ENCODE measurements at places on chromosomes 5 and 9.

DNA sequence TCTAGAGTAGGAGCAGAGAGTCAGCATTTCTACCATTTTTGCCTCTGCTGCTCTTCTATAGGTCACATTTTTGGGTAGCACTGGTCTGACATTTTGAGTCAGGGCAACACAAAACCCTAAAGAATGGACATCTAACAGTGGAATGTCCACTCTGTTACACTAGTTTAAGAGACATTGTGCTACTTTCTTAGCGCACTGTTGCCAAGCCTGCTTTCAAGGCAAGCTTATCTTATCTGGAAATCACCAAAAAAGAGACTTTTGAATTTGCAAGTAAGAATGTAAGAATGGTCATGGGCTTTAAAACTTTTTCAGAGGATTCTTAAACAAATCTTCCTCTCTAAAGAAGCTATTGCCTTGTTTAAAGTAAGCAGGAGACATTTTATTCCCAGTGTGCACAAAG is 73.0 kb upstream of the STARD4 start:
- no peak for DNase-seq

DNA sequence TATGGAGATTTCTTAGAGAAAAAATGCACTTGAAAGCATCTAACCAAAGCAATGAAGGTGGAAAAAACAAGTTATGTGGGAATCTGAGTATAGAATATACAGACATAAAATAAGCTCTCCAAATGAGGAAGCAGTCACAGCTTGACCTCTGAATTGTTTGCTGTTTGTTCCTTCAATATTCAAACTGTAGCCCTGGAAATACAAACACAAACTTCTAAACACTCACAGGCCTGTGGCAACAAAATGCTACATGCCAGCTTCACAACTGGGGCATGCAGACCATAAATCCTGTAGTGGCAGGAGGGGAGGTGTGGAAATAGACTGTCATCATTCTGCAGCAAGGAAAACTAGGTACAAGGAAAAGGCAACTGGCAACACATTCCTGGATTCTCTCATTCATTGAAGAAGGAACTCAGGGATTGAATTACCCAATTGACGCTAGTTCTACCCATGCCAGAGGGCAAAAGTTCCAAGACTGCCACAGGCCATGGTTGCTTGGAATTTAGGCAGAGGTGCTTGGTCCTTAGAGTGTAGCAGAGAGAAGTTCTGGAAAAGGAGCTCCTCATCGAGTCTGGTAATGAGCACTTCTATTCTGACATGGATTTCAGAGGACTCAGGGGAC is 349.6 kb downstream of the PDE4D start:
- DNase-seq, result no peak

DNA sequence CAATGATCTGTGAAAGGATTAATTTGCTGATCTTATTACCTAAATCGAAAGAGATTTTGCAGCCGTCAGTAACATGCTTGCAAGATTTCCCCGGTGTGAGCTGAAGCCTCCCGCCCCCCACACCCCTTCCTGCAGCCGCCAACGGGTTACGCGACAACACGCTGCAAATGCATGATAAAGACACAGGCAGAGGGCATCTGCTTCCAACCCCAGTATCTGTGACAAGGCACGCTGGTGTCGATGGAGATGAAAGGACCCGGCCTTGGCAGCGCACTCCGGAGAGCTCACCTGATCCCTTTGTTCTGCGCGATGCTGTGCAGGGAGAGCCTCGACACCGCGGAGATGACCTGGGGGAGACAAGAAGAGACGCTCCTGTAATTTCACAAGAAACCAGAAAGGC is 122.9 kb upstream of the SARDH start:
- no peak for DNase-seq

GRCh38 chr5:107500347-107500746 is 170.4 kb downstream of the EFNA5 start:
- no peak for DNase-seq

DNA sequence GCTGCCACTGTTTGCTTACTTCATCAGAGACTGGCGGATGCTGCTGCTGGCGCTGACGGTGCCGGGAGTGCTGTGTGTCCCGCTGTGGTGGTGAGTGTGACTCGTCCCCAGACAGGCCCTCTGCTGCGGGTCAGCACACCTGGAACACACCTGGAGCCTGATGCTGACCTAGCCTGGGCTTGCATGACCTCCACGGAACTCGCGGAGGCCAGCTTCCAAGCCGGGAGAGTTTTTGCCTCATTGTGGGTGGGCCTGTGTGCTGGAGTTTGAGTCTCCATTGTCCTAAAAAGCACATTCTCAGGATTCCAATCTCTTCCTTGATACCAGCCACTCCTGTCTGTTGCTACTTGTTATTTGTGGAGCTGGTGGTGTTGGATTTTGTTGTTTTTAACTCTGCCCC is 28.1 kb downstream of the SLC22A4 start:
- no peak for DNase-seq

DNA sequence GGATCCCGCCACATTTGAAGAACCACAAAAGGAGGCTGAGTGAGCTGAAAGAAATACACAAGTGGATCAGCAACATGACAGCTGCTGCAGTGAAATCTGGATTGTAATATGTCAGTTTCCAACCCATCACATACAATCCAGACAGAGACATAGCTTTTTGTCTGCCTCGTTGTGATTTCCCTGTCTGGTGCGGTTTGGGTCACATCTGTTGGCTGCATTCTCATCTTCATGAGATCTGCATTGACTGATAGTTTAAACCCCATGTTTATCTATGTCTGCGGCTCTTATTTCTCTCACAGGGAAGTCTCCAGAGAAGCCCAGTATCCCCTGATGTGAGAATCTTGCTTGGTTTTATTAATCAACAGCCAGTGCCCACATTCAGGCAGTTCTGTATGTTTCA is 403.1 kb upstream of the ZNF608 start:
- no peak for DNase-seq

GRCh38 chr5:93431250-93431649 is 149.8 kb downstream of the NR2F1-AS1 start:
- DNase-seq, result no peak

DNA sequence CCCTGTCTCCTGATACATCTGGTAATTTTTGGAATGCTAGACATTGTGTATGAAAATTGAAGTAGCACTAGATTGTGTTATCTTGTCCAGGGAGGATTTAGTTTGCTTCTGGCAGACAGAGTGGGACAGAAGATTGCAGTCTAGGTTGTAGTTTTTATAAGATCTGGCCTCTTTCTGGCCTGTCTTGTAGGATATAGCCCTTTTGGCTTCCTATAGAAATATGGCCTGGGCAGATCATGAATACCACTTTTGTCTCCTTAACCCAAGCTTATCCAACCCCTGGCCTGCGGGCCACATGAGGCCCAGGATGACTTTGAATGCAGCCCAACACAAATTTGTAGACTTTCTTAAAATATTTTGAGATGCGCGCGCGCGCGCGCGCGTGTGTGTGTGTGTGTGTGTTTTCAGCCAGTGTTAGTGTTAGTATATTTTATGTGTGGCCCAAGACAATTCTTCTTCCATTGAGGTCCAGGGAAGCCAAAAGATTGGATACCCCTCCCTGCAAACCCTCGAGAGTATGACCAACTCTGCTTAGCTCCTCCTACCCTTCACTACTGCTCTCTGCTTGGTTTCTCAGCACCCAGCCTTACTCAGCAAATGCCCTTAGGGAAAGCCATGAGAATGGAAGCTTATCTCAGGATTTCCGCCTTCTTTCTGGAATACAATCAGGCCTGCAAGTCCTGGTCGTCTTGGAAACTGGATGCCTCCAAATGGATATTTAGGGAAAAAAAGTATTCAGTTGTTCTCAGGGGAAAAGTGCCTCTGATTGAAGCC is 26.5 kb downstream of the ANKRD33B start:
- no peak for DNase-seq

DNA sequence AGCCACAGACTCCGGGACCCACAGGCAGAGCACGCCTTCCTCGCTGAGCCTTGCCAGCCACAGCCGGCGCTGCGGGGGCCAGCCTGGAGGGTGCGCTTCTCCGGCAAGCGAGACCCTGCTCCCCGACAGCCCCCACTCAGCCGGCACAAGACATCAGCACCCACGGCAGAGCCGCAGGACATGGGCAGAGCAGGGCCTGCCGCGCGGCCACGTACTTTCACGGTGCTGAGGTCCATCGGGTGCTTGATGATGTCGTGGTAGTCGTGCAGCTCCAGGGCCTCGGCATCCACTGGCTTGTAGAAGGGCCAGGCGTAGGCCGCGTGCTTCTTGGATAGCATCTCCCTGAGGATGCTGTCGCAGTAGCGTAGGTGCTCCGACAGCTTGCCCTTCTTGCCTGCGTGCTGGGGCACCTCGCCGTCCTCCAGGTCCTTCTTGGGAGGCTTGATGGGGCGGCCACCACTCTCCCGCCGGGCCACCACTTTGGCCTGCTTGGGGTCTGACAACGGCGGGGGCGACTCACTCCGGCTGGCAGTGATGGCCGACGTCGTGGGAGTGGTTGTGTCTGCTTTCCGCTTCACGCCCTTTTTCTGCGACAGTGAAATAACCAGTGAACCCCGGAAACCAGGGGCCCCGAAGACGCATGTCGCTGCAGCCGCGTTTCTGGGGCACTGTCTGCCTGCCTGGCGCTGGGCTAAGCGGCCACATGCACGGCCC is 19.8 kb downstream of the BRD3 start:
- DNase-seq, result no peak

- no peak for DNase-seq
These were observed 107.4 kb upstream of the SGCD start for GRCh38 chr5:156219483-156220005.

DNA sequence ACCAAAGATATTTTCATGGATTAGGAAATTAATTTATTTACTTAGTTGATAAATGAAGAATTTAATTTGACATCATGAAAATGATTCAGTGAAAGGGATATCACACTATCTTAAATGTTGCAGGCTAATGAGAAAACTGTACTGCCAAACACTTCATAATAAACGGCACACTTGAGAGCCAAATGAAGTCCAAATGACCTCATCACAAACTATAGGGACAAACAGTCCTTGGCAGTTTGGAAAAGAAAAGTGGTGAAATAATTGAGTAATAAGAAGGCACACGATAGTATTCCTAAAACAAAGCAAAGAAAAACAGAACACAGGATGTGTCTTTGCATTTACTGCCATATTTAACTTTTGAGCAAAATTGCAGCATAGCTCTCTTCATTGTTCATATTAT is 116.9 kb upstream of the TLR4 start:
- no peak for DNase-seq
